ENCODE measurements at places on chromosomes 2 and 18. TPM values are rescaled to one million over a fixed set of nuclear protein-coding genes. Genes with fewer than 3 reads are reported as not detected.

The CPSF3 gene
- 45.0 TPM for total RNA-seq

The CTAGE1 gene
- 0.09 TPM for total RNA-seq

The CD302 gene
- total RNA-seq, result 6.2 TPM

The ZNF521 gene
- 78.2 TPM for total RNA-seq

The STARD6 gene
- not detected for total RNA-seq

The MARCO gene
- total RNA-seq, result not detected

The TUBA3E gene
- total RNA-seq, result not detected

The C1QL2 gene
- not detected for total RNA-seq

The CAB39 gene
- total RNA-seq, result 47.3 TPM

The MYO3B gene
- total RNA-seq, result not detected

The ELOA2 gene
- not detected for total RNA-seq

The STK17B gene
- 13.3 TPM for total RNA-seq
